ENCODE measurements at places on chromosomes 7 and 10.

GRCh38 chr10:50540069-50540825 lies 83.5 kb downstream of the SGMS1 start:
- DNase-seq: no peak

GRCh38 chr7:28470344-28470743 lies 58.0 kb downstream of the CREB5 start:
- DNase-seq: no peak

GRCh38 chr10:29252811-29253689 lies 35.8 kb upstream of the LYZL1 start:
- no peak for DNase-seq

DNA sequence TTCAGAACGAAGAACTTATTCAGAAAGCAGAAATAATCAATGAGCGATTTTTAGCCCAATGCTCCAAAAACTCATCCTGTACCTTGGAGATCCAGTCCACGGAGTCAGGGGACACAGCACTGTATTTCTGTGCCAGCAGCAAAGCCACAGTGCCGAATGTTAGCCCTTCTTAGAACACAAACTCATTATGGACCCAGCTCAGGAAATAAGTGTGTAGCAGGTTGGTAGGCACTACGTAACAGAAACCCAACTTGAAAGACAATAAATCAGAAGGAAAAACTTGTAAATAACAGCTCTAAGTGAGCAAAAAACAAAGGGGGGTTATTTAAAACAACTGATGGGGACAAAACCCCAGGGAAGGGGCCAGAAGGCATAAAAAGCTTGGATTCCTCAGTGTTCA lies 112.0 kb upstream of the PRSS1 start:
- DNase-seq: no peak

DNA sequence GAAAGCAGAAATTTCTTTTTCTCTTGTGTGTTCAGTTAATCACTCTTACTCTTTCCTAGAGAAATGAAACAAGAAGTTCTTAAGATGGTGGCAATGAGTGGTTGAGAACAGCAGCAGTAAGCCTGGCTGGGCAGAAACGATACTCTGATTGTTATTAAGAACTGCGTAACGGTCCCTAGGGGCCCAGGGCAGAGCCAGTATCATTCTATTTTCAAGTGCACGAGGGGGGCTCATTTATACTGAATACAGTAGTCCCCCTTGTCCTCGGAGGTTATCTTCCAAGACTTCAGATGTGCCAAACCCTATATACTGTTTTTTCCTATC lies 64.9 kb downstream of the EEPD1 start:
- DNase-seq: no peak

DNA sequence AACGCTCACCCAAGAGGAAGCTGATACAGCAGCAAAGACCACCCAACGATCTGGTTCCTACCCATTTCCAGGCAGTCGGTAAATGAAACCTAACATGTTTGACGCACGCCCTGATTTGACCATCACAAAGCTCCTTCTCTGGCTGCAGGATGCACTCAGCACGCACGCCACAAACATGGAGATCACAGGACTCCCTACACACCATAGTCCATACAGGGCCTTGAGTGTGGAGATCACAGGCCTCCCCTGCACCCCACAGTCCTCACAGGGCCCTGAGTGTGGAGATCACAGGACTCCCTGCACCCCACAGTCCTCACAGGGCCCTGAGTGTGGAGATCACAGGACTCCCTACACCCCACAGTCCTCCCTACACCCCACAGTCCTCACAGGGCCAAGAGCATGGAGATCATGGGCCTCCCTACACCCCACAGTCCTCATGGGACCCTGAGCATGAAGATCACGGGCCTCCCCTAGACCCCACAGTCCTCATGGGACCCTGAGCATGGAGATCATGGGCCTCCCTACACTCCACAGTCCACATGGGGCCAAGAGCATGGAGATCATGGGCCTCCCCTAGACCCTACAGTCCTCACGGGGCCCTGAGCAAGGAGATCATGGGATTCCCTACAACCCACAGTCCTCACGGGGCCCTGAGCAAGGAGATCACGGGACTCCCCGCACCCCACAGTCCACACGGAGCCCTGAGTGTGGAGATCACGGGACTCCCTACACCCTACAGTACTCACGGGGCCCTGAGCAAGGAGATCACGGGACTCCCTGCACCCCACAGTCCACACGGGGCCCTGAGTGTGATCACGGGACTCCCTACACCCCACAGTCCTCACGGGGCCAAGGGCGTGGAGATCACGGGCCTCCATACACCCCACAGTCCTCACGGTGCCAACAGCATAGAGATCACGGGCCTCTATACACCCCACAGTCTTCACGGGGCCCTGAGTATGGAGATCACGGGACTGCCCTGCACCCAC lies 409.2 kb downstream of the DNAJB6 start:
- DNase-seq: no peak

GRCh38 chr7:93062599-93062998 lies 55.2 kb downstream of the SAMD9 start:
- DNase-seq: no peak

DNA sequence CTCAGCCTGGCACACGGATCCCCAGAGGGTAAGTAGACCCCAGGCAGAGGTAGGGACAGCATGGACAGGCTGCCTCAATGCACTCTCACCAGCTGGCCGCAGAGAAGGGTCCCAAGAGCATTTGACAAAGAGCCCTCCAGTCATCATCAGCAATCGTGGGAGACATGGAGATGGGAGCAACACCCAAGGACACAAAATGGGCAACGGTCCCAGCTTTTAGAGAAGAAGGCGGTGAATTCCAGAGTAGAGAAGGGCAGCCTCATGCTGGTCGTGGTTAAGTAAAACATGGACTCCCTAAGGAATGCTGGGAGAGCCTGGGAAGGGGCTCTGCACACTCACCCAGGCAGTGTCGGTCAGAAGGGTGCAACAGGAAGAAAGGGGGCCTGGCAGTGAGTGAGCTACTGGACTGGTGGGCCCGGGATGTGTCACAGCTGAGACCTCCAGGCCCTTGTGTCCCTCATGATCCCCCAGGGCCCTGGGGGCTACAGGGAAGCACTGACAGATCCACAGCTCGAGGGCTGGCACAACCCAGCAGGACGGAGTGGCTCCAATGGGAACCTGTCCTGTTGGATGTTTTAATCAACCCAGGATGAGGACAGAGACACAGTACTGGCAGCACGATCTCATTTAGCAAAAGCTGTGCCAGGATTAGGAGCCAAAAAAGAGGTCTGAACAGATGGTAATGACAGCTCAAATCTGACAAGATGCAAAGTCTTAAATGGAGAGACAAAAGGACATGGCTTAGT lies 147.1 kb downstream of the NEURL1 start:
- no peak for DNase-seq

DNA sequence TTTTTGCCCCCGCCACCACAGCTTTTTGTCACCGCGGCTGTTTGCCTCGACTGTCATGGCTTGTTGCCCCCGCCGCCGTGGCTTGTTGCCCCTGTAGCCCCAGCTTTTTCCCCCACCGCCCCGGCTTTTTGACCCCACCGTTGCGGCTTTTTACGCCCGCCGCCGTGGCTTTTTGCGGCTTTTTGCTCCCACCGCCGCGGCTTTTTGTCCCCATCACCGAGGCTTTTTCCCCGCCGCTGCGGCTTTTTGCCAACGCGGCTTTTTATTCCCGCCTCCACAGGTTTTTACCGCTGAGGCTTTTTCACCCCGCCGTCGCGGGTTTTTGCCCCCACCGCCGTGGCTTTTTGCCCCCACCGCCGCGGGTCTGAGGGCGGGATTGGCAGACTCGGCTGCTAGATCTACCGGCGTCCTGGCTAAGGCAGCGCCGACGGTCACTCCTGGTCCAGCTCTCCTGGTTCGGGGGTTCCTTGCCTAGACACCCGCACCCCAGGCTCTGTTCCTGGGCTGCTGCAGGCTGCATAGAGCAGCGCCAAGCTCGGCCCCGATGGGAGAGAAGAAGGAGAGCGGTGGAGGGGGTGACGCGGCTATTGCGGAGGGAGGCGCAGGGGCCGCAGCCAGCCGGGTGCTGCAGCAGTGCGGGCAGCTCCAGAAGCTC lies 637.7 kb downstream of the ZNF716 start:
- no peak for DNase-seq

DNA sequence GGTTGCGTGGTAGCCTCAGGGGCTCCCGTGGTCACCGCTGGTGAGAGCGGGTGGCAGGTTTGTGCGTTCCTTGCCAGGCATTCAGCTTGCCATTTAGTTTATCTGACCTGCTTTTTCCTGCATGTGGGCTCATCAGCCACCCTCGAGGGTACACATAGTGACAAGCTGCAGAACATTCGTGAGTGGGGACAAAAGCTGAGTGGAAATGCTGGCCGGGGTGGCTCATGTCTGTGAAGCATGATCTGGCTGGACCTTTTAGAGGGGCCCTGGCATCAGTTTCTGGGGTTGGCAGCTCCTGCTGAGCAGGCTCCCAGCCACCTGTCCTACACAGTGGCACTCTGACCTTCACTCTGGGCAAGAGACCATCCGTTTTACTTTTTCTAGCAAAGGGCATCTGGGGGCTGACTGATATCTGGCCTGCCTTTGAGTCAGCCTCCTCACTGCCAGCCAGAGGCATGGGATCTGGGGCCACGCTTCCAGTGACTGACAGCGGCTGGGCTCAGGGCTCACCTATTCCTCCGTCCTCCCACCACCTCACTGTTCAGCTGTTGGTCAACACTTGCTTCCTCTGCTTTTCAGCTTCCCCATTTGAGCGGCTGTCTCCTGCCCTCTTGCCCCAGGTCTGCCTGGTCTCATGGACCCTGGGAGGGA lies 75.0 kb downstream of the LANCL2 start:
- DNase-seq: no peak

DNA sequence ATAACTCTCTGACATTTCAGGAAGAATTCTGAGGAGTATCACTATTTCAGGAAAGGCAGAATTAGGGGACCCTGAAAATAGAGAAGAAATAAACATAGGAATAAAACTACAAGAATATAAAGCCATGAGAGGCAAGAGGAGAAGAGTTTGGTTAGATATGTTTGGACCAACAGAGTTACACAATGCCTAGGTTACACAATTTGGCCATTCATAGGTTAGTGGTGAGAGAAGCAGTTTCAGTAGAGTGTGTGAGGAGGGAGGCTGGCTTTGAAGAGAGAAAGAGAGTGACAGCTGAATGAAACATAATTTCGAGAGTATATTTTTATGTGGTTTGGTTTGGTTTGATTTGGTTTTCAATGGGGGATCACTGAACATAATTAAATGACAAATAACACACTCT lies 783.2 kb upstream of the LRRN3 start:
- DNase-seq: no peak

GRCh38 chr7:150952331-150953050 lies 25.6 kb downstream of the KCNH2 start:
- no peak for DNase-seq

- DNase-seq: no peak
Measured at GRCh38 chr7:78143661-78144060, 345.1 kb downstream of the PHTF2 start.

GRCh38 chr10:69858201-69858600 lies 56.5 kb downstream of the COL13A1 start:
- DNase-seq: no peak

- DNase-seq: no peak
Measured at GRCh38 chr7:127390817-127391590, 1.5 kb downstream of the ZNF800 start.

- DNase-seq: no peak
Measured at GRCh38 chr10:69650589-69651261, 20.7 kb downstream of the FAM241B start.

DNA sequence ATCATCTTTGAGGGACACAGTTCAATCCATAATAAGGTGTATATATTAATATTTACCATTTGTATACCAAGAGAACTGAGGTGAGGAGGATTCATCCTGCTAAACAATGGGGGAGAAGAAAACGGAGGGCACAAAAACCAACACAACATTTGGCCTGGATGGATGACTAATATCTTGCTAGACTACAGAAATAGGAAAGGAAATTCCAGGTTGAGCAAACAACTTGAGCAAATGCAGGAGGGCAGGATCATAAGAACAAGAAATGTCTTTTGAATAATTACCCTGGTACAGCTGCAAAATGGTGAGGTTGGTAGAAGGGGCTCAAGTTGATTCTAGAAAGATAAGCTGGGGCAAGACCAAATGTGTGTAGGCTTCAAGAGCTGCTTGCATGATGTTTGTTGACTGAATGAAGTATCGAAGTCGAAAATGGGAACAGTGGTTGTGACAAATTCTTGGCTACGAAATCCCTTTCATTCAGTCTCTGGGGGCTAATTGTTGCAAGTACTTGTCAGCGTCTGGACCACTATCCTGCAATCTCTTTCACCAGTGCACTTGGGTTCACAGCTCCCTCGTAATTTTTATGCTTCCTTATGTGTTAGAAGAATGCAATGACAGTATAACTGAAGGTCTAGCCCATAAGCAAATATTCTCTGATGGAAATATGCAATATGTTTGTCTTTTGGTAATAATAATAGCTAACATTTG lies 176.2 kb downstream of the PTEN start:
- DNase-seq: no peak

DNA sequence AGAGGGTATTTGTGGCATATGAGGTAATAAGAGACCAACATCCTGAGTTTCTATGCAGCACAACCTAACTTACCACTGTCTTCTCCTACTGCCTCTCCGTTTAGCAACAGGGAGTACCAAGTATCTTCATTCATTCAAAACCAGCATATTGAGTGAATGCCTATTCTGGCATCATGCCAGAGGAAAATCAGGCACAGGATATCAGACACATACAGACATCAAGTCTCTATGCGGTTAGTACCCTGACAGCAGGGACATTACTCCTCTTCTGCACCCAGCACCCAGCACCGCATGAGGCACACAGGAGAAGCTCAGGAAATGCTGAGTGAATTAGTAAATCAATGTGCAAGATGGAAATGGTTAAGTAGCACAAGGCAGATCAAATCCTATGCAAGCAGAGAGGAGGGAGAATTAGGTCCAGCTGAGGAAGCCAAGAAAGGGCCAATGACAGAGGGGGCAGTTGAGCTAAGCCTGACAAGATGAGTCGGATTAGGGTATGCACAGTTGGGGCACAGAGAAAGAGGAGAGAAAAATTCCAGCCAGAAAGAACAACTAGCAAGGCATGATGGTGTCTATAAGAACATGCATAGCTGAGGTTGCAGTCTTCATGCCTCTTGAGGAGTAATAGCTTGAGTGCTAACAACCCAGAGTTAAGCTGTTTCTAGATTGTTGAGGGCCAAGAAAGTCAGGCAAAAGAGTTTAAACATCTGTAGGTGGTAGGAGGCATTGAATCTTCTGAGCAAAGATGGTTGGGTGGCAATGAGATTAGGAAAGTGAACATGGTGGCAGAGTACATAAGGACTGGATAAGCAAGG lies 146.0 kb downstream of the PLXNA4 start:
- DNase-seq: no peak

DNA sequence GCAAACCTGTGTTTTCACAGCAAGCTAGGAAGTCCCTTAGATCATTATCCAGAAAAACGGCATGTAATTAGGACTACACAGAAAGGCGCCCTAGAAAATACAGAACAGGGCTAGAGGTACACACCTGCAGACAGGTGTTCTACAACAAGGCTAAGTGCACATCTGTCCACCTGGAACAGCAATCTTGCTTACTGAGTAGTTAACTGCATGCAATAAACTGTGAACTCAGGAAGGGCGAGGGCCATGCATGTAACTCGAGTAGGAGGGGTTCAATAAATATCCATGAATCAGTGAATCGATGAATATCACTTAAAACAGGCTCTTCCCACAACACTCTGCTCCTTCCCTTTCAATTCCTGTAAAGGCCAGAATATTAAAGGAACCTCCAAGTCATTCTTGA lies 22.0 kb downstream of the FAM171A1 start:
- DNase-seq: no peak

GRCh38 chr10:120612756-120613155 lies 155.7 kb downstream of the PLPP4 start:
- DNase-seq: no peak

GRCh38 chr7:154783281-154783909 lies 219.5 kb downstream of the PAXIP1 start:
- no peak for DNase-seq

GRCh38 chr7:30814700-30815387 lies 43.6 kb downstream of the MINDY4 start:
- no peak for DNase-seq

- no peak for DNase-seq
Measured at GRCh38 chr7:37065779-37066271, 341.5 kb upstream of the AOAH start.

Measured in caudate nucleus (tissue), 63 donors.